ENCODE measurements at places on chromosomes 7 and 10. TPM values are rescaled to one million over a fixed set of nuclear protein-coding genes. Genes with fewer than 3 reads are reported as not detected.

The MYH16 gene
- not detected for total RNA-seq

The MOGAT3 gene
- total RNA-seq = 43.8 TPM

The TWIST1 gene
- 0.41 TPM for total RNA-seq

The MALRD1 gene
- 2.4 TPM for total RNA-seq

The CALU gene
- total RNA-seq = 44.0 TPM

The HOXA9 gene
- total RNA-seq = 42.3 TPM

The LYZL1 gene
- total RNA-seq = not detected

The FGFBP3 gene
- total RNA-seq = 7.8 TPM

The TMEM270 gene
- total RNA-seq = not detected

The SPDYE18 gene
- 0.55 TPM for total RNA-seq

The CXCL12 gene
- total RNA-seq = 19.5 TPM

The CTAGE15 gene
- not detected for total RNA-seq

The OR6V1 gene
- not detected for total RNA-seq

The ACTA2 gene
- 1,827 TPM for total RNA-seq

The PNPLA8 gene
- 7.9 TPM for total RNA-seq

The HMX2 gene
- total RNA-seq = 0.64 TPM

The SPDYE5 gene
- total RNA-seq = not detected

The CEP55 gene
- 1.1 TPM for total RNA-seq

The SLC39A12 gene
- 0.14 TPM for total RNA-seq

The CHN2 gene
- 36.7 TPM for total RNA-seq

The PRR15 gene
- 443 TPM for total RNA-seq

The DPCD gene
- 8.2 TPM for total RNA-seq

The PPA1 gene
- 84.8 TPM for total RNA-seq

The AOAH gene
- total RNA-seq = 139 TPM
